Fibroblast of skin of right quadriceps (primary cell): ENCODE measurements at places on chromosomes 12 and 14.

GRCh38 chr14:106670011-106670410 lies 1143.6 kb downstream of the TMEM121 start:
- no peak for DNase-seq

GRCh38 chr14:74213907-74214803 lies 25.1 kb upstream of the VSX2 start:
- DNase-seq, result no peak

GRCh38 chr14:48714366-48714765 lies 871.8 kb downstream of the RPS29 start:
- no peak for DNase-seq

GRCh38 chr12:3837049-3837448 lies 36.1 kb downstream of the PARP11 start:
- no peak for DNase-seq

- DNase-seq, result no peak
Measured at GRCh38 chr14:54919330-54919729, 16.7 kb upstream of the GCH1 start.

- no peak for DNase-seq
Measured at GRCh38 chr12:6384499-6385436, 806 bp downstream of the LTBR start.

- no peak for DNase-seq
Measured at GRCh38 chr14:103151270-103151945, 28.1 kb downstream of the TNFAIP2 start.

DNA sequence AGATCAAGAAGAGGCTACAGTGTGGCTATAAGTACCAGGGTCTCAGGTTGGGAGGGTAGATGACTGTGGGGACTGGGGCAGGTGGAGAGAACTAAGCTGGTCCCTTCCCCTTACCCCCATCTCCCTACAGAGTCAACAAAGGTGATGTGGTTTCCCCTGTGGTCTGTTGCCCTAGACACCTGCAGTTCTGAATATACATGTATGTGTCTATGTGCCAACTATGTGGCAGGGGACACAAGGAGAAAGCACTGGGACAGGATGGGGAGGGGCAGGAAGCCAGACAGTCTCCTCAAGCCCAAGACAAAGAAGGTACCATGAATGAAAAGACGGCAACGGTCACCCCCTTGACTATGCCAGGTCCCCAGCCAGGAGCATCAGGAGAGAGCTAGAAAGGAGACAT lies 4.5 kb upstream of the HDAC7 start:
- DNase-seq, result no peak

DNA sequence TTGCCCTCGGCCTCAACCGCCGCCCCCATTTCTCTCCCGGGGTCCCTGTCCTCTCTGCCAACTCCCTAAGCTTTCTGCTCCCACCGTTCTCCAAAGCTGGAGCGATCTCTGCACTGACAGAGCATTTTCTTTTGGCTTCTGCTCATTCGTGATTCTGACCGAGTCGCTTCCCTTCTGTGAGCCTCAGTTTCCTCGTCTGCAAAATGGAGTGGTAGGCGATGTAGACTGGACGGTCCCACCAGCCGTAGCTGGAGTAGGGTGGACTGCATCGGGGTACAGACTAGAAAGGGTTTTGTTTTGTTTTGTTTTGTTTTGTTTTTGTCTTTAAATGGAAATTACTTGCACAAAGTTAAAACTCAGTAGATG lies 2.4 kb downstream of the VSX2 start:
- DNase-seq, result no peak

DNA sequence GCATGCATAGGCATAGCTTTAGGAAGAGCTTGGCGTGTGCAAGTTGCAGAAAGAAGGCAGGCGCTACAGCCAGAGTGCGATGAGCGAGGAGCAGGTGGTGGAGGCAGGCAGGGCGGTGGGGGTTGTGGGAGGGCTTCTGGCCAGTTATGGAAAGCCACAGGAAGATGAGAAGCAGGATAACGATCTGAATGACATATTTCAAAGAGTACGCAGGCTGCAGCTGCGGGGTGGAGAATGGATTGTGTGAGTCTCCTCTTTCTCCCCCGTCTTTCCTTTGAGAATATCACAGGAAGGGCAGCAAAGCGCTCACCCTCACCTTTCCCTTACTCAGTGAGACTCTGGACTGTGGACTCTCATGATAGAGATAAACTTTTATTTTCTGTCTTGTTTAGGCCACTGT lies 48.7 kb upstream of the PLXNC1 start:
- DNase-seq, result peak; percentile 90

DNA sequence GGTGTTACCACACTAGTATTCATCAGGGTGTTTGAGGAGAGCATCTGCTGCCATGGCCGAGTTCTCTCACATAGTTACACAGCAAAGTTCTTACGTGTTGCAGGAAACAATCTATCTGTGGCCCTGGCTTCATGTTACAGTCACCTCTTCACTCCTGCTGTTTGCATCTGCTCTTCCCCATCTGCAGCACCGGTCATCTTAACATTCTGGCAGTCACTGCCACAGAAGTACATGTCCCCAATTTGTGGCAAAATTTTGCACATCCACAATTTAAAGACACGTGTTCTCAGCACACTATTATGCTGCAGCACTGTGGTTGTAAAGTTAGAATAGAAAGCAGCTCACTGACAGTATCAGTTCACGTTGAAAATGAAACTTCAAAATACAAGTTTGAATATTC lies 23.2 kb downstream of the MAPK1IP1L start:
- DNase-seq, result peak; percentile 34

DNA sequence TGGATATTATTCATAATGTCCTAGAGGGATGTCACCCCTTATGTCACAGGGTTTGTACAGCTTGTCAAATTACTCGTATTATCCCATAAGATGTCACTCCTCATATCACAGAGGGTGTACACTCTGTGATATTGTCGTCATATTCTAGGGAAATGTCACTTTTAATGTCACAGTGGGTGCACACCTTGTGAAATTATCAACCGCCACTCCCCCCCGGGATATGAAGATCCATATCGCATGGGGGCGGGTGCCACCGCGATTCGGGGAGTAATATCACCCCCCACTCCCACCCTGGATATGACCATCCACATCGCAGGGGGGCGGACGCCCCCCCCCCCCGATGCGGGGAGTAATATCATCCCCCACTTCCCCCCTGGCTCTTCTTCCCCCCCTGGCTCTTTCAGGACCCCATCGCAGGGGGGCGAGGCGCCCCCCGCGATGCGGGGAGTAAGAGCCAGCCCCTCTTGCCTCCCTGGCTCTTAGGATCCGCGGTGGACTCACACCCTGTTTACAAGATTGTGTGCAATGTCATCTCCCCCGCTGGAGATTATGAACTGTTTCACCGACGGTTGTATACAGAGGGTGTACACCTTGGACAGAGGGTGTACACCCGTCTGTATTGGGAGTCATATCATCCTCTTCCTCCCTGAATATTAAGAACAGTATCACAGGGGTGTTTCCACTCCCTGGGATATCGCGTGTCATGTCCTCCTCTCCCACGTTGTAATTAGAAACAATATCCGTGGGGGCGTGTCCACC lies 92.8 kb downstream of the FRMD6 start:
- DNase-seq, result no peak

- DNase-seq, result no peak
Measured at GRCh38 chr12:111640506-111640905, 41.4 kb upstream of the ATXN2 start.

DNA sequence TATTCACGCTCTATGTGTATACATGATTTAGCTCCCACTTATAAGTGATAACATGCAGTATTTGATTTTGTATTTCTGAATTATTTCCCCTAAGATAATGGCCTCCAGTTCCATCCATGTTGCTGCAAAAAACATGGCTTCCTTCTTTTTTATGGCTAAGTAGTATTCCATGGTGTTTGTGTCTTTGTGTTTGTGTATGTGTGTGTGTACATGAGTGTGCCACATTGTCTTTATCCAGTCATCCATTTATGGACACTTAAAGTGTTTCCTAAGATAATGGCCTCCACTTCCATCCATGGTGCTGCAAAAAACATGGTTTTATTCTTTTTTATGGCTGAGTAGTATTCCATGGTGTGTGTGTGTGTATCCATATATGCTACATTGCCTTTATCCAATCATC lies 25.1 kb downstream of the USP15 start:
- no peak for DNase-seq

DNA sequence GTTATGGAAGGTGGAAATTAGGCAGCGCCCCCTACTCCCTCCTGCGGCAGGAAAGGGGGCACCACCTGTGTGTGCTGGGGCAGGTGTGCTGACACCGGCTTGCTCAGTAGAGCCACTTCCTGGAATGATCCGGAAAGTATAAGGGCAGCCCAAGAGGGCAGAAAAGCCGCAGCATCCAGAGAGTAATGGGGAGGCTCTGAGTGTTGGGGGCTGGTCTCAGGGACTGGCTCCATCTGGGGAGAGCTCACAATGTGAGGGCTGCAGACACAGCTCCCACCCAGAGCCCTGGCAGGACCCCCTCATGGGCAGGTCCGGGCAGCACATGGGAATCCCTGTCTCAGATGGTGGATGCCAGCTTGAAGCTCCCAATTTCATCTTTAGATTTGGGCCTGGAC lies 187.6 kb upstream of the C14orf180 start:
- no peak for DNase-seq

DNA sequence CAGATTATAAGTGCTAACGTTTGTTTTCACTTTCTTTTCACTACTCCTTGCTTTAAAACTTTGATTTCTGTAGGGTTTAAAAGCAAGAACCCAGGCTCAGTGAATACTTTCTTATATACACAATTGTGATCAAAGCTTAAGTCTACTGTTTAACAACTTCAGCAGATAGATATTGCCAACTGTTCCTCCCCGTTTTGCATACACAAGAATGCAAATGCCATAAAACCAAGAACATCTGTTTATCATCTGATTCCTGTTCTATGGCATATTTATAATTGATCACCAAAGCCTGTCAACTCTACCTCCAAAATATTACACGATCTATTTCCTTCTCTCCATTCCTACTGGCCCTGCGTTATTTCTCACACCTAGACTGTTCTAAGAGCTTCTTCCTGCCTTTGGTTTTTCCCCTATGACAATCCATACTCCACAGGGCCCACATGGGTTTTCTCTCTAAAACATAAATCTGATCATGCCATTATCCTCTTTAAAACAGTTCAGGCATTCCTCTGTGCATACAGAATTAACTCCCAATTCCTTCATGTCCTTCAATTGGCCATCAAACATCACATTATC lies 15.9 kb downstream of the MED13L start:
- peak; percentile 35 for DNase-seq

DNA sequence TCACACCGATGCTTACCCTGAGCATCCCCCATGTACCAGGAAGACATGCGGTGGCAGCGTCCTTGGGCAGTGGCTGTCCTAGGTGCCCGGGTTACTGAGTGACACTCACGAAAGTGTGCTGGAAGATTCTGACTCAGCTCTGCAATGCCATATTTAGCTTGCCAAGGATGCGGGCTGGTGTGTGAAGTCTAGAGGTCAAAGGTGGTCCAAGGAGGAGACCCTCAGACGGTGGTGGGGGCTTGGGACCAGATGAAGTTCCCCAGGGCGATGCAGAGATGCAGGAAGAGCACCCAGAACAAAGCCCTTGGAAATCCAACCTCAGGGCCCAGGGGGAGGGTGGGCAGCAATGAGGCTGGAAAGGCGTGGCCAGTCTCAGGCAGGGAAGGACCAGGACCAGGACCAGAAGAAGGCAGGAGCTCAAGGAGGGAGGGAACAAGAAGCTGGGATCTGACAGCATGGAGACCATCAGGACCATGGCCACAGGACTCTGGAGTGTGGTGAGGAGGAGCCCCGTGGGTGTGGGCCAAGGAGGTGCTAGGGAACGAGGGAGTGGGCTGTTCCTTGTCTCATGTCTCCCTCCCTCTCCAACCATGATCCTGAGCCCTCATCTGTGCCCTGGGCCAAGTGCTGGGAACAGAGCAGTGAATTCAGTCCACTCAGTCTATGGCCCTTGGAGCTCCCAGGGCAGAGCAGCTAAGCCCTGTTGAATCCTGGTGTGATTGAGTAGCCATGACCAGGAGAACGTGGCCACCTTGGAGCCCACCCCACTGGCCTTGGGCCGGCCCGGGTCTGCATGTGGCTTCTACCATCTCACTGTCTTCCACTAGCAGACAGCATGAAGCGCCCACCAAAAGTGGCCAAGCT lies 310.1 kb upstream of the DIO3 start:
- DNase-seq, result no peak

- no peak for DNase-seq
Measured at GRCh38 chr12:109200825-109201495, 84.6 kb downstream of the ACACB start.

DNA sequence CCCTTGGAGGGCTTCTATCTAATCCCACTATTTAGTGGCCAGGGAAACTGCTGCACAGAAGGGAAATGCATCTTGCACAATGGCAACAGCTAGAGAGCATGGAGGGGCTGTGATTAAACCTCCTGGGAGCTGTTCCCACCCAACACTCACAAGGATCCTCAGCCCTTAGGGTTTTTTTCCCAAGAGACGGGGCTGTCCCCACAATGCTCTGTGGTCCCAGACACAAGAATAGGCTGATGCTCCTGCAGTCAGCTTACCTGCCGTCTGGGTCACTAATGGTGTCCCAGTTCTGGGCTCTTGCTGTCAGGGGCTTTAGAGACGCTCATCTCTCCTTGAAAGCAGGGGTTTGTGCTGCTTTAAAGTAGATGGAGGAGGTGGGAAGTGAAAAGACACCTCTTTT lies 4.6 kb downstream of the SERPINA1 start:
- DNase-seq, result no peak

DNA sequence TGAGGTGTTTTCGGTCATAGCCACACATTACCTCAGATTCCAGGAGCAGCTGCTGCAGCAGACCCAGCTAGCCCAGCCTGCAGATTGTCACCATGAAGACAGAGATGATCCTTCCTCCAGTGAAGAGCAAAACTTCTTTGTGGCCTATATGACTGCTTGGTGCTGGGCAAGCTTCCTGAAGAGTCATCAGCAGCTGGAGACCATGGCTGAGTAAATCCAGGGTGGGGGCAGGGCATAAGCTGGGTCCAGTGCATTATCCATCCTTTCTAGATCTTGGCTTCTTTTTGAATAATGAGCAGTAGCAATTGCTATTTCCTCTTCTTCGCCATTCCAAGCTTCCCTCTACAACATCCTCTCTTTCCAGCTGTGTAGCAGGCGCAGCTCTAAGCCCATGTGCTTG lies 373.1 kb upstream of the DDHD1 start:
- no peak for DNase-seq

- DNase-seq, result no peak
Measured at GRCh38 chr12:52216100-52216499, 16.9 kb upstream of the KRT7 start.

DNA sequence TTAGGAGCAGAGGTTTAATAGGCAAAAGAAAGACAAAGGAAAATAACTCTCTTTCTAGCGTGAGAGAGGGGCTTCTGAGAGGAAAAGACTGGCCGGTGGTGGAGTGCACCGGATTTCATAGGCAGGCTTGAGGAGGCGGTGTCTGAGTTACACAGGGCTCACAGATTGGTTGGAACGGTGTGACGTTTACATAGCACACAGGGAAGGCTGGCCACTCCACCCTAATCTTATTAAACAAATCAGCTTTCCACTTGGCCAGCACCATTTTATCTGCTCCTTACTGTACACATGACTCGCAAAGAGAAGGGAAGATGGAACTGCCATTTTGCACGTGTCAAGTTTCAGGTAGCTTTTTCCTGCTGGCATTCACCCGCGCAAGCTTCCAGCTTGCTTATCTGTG lies 587.7 kb downstream of the RPL10L start:
- peak; percentile 1 for DNase-seq
